Activated CD8-positive, alpha-beta memory T cell treated with anti-CD3 and anti-CD28 coated beads for 1 hour (primary cell): ENCODE measurements at places on chromosomes 7 and 10.

GRCh38 chr10:113665806-113666354 is 2.0 kb upstream of the NRAP start:
- DNase-seq, result no peak

DNA sequence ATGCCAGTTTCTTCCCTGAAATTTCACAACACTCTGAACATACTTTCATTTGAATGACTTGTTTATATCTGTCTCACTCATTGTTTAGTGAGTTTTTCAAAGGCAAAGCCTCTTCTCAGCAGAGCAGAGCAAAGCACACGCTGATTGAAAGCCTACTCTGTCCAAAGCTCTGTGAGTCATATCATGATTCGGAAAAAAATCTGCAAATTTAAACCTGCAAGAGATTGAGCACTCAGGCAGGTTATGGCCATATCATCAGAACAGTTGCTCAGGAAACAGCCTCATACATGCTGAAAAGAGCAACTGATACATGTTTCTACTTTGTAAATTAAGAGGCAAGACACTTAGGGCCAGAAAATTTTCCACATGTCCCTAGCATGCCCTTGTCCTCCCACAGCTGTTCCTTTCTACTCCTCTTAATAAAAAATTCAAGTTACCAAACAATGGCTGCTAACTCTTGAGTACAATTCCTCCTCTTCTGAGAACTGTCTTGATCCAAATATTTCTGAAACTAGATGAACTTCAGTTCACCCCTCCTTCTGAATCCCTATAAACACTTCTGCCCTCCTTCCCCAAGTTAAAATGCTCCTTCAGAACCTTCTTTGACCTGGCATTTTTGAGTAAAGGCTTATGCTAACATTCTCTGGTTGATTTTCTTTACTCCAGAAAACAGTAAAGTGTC is 140.6 kb upstream of the HPS1 start:
- DNase-seq, result no peak

- DNase-seq, result no peak
These were observed 68.1 kb upstream of the FOXK1 start for GRCh38 chr7:4613846-4614548.

GRCh38 chr10:86363833-86364490 is 2.6 kb downstream of the GRID1 start:
- no peak for DNase-seq

- peak; percentile 30 for DNase-seq
These were observed 95.0 kb upstream of the DDC start for GRCh38 chr7:50660040-50660829.
